Stimulated activated CD4-positive, alpha-beta T cell treated with anti-CD3 and anti-CD28 coated beads, Interleukin-15, amount 100 ng/mL, for 1 hour (primary cell): ENCODE measurements at places on chromosomes 2 and 18.

DNA sequence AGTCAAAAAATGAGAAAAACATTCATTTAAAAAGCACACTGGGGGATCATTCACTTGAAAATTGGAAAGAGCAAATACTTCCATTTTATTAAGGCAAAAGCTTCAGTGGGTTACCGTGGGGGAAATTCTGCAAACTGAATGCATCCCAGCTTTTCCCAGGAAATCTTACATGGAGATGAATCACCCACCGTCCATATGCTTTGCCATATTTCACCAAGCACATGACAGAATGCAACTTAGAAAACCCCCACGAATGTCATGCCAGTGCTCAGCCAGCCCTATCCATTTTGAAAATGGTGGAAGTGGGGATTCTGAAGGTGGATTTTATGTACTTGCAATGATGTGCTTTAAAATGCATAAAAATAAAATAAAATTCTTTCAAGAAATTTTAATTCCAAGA is 485.5 kb upstream of the ID2 start:
- no peak for DNase-seq

DNA sequence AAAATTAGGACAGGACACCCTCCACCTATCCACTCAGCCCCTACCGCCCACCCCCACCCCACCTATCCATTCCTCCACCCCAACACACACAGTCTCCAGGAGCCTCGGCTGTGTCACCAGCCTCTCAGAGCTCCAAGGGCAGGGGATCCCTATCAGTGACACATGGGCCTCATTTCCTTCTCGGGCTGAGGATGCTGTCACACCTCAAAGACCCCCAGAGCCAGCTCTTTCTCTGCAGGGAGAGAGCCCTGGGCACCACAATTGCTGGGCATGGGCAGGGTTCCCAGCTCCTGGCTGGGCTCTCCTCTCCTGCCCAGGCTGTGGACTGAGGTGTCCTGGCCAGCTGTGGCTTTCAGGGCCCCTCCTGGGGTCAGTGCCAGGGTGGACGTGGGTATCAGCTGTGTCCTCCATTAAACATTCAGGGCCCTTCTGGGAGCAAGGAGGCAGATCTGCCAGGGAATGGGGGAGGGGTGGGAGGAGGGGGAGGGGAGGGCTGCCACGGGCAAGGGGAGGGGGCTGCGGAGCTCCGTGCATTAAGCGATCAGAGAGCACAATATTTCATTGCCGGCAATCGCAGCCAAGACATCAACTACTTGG is 14.3 kb upstream of the ECEL1 start:
- no peak for DNase-seq

- no peak for DNase-seq
Observed at GRCh38 chr2:221019668-221020067, 552.4 kb downstream of the EPHA4 start.

GRCh38 chr2:129113776-129114175 is 795.1 kb upstream of the HS6ST1 start:
- no peak for DNase-seq

GRCh38 chr2:195646424-195646823 is 10.6 kb upstream of the SLC39A10 start:
- DNase-seq = no peak

GRCh38 chr2:27973592-27973991 is 83.1 kb downstream of the BABAM2 start:
- no peak for DNase-seq

- DNase-seq = no peak
Observed at GRCh38 chr2:19733951-19734425, 167.8 kb downstream of the TTC32 start.

DNA sequence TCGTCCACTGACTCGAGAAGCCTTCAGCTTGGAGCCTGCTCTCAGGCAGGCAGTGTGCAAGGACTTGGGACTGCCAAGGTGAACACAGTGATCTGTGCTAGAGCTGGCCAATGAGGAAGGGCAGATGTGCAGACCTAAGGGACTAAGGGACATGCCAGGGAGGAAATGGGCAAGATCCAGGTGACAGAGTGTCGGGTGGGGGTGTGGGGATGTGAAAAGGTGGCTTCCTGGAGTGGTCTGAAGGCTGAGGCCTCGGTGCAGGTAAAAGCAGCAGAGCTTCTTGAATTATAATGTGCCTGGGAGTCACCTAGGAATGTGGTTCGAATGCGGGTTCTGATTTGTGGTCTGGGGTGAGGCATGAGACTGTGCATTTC is 42.0 kb downstream of the STEAP3 start:
- no peak for DNase-seq

DNA sequence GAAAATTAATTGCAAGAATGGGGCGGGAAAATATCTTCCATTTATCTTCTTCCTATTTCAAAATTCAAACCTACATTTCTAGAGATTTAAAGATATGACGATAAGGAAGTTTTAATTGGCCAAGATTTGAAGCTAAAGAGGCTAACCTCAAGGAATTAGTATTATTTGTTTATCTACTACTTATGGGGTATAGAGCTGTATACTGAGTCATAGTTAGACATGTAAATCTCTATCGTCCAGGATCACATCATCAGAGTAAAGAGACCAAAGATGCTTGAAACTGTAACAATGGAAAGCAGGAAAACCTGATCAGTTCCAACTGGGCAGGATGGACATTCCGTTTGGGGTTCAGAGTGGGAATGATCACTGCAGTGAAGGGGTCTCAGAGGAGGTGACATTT is 95.2 kb upstream of the KLF7 start:
- no peak for DNase-seq

DNA sequence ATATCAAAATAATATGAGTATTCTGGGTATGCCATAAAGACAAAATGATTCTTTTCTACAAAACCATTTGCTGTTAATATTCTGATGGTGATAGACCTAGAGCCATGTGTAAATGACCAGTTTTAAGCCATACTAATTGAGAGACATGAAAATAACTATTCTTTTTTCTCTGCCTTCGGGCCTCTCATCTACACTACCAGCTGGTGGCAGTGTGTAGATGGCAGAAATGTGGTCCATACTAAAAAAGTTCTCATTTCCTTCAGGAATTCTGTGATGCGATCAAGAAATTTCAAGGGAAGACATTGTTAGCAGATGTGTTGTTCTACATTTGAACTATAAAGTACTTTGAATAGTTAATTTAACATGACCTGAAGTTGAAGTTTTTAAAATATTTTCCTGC is 485.2 kb downstream of the TRIB2 start:
- no peak for DNase-seq

DNA sequence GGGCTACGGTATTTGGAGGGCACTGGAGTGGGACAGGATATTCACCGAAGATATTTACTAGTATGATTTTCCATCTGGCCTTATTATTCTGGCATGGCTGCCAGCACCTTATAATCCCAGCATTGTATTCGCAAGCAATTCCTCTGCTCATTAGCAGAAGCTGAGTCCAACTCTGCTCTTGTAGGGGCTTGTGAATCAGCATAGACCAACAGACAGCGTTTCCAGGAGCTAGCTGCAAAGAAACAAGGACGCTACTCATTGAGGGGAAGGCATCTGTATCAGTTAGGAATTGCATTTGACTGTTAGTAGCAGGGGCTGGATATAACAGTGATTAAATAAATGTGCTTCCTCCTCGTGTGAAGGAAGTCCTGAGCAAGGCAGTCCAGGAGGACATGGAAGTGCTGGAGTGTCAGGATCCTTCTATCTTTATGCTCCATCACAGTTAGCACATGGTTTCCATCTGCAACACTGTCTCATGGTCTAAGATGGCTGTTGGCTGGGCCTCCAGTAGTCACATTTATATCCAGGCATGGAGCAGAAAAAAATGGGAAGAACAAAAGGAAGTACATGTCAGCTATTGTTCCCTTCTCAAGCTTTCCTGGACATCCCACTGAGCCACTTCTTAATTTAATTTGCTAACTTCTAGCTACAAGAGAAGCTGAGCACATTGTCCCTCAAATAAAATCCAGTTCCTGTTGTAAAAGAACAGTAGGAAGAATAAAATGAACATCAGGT is 214.1 kb downstream of the C1D start:
- no peak for DNase-seq

GRCh38 chr18:33700513-33700976 is 122.5 kb downstream of the ASXL3 start:
- no peak for DNase-seq

GRCh38 chr18:36454245-36454644 is 156.7 kb downstream of the FHOD3 start:
- no peak for DNase-seq

DNA sequence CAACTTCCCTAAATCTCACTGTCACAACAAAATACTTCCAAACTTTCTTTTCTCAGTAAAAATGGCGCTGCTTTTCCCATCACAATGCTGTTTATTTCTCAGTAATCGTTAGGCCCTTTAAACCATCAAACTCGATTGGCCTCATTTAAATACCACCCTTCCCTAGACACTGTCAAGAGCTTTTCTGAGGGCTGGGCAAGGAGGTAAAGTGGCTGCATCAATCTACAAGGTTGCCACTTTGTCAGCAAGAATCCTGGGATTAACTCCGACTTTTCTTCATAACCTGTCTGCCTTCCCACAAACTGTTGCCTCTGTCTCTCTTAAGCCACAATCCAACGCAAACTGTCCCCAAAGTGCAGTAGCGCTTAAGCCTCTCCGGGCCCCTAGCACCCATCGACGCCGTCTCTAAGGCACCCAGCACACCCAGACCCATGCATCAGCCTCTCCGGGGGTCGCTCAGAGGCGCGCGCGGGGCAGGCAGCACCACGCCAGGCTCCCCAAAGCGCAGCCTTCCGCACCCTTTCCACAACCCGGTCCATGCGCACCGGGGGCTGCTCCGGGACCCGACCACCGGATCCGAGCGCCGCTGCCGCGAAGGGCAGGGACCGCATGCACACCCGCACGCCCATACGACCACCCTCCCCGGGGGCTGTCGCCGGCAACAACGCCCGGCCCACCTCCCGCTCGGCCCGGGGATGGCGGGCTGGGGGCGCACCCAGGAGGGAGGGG is 683 bp downstream of the MBOAT2 start:
- peak; percentile 1 for DNase-seq

- DNase-seq = no peak
Observed at GRCh38 chr2:168773719-168774521, 28.5 kb upstream of the NOSTRIN start.

- DNase-seq = no peak
Observed at GRCh38 chr18:9095297-9096006, 7.0 kb upstream of the NDUFV2 start.

GRCh38 chr2:54723996-54724559 is 616 bp downstream of the EML6 start:
- DNase-seq = no peak

GRCh38 chr18:6374935-6375529 is 39.7 kb downstream of the L3MBTL4 start:
- no peak for DNase-seq

- no peak for DNase-seq
Observed at GRCh38 chr2:132780651-132781050, 110.6 kb upstream of the LYPD1 start.

DNA sequence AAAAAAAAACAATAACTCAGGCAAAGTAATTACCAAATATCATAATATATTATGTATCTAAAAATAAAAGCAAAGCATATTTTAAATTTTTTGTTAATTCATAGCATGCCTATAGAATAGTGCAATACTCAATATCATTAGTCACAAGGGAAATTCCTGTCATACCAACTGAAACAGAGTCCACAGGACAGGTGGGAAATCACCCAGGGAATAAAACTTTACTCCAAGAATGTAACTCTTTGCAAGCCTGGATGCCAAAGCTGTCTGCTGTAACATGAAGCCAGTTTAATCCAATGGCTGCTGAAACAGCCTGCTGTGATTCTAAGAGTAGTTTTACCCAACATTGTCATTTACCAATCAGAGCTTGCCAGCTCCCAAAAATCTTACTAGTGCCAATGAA is 40.0 kb upstream of the SULT1C3 start:
- DNase-seq = no peak

- DNase-seq = no peak
Observed at GRCh38 chr2:145654156-145654555, 1134.2 kb upstream of the ZEB2 start.

GRCh38 chr2:84417453-84418145 is 41.5 kb downstream of the SUCLG1 start:
- DNase-seq = no peak

DNA sequence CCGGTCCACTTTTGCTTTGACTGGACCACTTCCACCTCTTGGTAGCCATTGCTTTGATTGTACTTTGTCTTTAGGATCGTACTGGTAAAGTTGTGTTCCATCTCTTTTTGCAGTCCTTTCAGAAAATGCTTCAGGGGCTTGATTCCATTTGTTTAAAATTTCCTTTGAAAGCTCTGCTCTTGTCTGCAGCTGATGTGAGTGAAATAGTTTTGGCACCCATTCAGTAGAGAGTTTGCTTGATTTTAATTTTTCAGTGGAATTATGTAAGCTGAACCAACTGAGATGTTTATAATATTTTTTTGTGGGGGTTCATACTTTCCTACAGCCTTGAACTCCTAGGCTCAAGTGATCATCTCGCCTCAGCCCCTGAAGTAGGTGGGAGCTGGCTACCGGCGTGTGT is 7.6 kb upstream of the MIB1 start:
- no peak for DNase-seq

DNA sequence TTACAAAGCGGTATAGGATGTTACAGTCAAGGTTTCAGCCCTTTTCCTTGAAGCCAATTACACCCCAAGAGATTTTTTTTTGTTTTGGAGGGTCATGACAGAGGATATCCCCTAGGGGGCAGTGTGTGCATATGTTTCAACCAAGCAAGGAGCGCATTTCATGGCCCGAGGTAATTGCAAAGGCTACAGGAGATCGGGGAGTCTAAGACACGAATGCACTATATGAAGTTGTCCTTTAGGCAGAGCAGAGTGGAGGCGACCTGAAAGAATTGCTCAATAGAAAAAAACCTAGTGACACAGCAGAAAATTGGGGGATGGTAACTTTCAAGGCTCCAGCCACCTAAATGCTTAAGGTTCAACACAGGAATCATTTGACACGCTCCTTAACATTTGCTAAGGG is 219.8 kb upstream of the PARD3B start:
- DNase-seq = peak; percentile 10

- no peak for DNase-seq
Observed at GRCh38 chr2:238220892-238221521, 17.5 kb upstream of the ILKAP start.

GRCh38 chr2:28169492-28169891 is 223.2 kb upstream of the FOSL2 start:
- no peak for DNase-seq

- no peak for DNase-seq
Observed at GRCh38 chr2:19505199-19506136, 147.0 kb upstream of the OSR1 start.
